Hematopoietic multipotent progenitor cell (in vitro differentiated cells): ENCODE measurements at places on chromosomes 11 and 22.
A peak's percentile ranks its signal among the peaks of the same experiment; 100 is the strongest.

- DNase-seq, result no peak
Observed at GRCh38 chr11:1207401-1208143, 15.3 kb upstream of the MUC5B start.

DNA sequence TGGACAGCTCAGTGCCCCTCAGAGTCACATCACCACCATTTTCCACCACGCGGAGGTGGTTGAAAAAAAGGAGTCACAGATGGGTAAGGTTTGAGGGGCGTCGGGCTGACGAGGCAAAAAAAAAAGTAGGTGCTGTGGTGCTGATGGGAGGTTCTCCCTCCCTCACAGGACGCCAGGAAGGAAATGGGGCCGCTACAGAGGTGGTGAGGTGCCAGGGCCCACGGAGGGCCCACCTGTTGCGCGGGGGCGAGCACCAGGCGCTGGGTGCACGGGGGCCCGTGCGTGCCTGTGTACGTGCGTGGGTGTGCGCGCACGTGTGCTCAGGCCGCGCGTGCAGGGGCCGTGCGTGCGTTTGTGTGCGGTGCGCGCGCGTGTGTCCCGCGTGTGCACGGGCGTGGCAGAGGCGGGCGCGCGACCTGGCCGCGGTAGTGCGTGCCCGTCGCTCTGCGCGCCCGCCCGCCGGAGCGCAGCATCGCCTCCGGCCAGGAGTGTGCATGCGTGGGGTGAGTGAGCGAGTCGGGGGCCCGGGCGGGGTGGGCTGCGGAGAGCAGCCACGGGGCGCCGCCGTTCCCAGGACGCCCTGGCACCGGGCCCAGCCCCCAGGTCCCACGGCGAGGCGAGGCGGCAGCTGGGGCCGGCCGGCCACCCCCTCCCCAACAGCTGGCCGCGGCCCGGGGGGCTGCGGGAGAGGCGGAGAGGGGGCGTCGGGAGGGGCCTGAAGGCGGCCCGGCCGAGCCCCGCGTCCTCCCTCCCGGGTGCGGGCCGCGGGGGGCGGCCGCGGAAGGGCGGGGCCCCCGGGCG is 2.8 kb downstream of the PDGFB start:
- DNase-seq, result no peak

DNA sequence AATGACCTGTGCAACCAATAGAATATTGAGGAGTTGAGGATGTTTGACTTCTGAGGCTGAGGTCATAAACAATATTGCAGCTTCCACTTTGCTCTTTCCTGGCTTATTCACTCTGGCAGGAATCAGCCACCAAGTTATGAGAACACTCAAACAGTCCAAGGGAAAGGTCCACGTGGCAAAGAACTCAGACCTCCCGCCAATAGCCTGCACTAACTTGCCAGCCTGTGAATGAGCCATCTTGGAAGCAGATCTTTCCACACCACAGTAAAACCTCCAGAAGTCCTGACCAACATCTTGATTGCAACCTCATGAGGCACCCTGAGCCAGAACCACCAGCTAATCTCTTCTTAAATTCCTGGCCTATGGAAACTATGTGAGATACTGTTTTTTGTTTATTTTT is 22.7 kb upstream of the PICALM start:
- no peak for DNase-seq

GRCh38 chr11:73564903-73565302 is 33.0 kb downstream of the FAM168A start:
- no peak for DNase-seq

GRCh38 chr11:44581246-44581645 is 15.8 kb downstream of the CD82 start:
- no peak for DNase-seq

DNA sequence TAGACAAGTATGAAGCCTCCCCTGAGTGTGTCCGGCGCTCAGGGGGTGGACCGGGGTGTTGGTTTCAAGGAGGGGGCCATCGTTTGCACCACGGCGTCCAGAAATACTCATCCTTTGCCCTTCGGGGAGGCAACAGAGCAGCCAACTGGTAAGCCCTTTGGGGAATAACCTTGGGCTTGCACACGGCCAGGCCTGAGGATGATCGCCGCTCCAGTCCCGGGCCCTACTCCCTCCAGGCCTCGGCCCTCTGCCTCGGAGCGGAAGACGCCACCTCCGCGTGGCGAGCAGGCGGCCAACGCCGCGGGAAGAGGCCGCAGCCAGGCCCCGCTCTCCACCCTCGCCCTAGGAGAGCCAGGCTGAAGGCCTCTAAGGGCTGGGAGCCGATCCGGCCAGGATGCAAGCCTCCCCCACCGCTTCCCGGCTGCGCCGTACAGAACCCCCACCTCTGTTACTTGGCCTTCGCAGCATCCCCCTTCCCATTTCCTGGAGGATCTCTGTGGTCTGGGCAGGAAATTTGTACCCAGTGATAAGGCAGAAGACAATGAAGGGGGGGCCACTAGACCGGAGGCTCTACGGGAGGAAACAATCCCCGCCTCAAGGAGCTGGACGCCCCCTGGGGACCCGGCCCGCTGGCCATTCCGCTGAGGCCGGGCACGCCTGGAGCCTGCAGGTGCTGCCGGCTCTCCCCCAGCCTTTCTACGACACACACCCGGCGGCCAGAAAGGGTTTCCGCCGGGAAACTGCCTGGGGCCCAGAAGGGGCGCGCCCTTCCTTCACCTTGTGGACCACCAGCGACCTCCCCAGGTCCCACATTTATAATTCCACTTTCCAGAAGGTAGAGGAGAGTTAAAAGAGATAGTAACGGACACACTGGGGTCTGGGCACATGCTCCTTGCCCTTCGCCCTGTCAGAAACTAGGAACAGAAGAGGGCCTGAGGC is 2.6 kb downstream of the ESAM start:
- peak; percentile 51 for DNase-seq

DNA sequence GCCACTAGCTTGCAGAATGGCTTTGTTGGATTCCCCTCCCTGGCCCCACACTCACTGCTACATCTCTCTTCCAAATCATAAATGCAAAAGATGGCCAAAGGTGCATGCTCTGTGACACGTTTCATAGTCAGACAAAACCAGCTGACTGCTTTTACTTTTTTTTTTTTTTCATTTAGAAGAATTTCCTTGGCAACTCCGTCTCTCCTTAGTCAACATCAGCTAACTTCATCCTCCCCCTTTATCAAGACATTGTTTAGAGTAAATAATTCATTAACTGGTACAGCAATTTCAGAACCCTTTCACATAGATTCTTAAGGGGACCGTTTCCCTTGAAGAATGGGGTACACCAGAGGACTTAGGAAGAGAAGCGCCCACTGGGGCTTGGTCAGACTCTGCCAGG is 16.0 kb downstream of the KCNQ1OT1 start:
- no peak for DNase-seq

- DNase-seq, result no peak
Observed at GRCh38 chr11:116176484-116177005, 596.2 kb downstream of the BUD13 start.

- no peak for DNase-seq
Observed at GRCh38 chr11:34546511-34547209, 33.1 kb upstream of the ELF5 start.

DNA sequence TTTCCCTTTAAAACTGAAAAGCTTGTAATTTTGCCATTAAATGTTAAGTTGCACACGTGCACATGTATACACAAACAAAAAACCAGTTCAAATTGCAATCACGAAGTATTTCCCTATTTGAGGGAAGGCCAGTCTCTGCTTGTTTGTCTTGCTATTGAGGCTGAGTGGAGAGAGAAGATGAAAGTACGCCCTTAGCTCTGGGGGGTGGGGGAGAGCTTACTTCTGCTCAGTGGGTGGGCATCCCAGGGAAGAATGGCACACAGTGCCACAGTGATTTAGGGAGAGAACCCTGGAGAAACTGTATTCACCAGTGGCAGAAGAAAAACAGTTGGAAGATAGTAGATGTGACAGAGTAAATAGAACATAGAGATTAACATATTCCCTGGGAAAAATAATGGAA is 8.7 kb downstream of the YAP1 start:
- DNase-seq, result no peak

DNA sequence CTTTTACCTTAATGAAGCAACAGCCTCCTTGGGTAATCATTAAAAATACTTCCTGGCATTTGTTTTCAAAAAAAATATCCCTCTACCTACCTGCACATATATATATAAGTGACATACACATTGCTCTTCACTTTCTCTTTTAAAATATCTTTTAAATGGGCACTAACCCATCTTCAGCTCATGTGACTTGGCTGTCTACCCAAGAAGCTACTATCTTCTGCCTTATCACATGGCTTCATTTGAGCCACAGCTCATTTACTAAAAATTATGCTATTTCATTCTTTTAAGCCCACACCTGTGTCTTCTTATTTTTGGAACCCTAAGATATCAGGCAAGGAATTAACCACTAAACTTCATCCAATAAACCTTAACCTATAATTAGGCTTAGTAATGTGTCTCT is 37.0 kb upstream of the SOX6 start:
- no peak for DNase-seq

DNA sequence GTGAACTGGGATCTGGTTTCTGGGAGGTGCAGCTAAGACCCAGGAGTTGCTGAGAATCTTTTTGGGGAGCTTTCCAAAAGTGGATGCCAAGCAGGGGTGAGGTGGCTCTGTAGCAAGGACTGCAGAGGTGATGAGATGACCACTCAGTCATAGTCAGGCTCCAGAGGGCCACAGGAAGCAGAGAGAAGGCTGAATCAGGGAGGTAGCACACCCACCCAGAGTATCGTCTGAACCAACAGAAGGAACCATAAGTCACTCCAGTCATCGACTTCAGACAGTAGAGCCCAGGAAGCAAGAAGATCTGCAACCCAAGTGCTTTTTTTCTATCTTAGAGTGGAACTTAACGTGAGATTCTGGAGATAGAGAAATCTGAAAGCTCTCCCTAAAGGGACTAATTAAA is 335.7 kb upstream of the MPPED2 start:
- DNase-seq, result no peak

- no peak for DNase-seq
Observed at GRCh38 chr11:116859175-116859574, 21.8 kb upstream of the APOA1 start.

DNA sequence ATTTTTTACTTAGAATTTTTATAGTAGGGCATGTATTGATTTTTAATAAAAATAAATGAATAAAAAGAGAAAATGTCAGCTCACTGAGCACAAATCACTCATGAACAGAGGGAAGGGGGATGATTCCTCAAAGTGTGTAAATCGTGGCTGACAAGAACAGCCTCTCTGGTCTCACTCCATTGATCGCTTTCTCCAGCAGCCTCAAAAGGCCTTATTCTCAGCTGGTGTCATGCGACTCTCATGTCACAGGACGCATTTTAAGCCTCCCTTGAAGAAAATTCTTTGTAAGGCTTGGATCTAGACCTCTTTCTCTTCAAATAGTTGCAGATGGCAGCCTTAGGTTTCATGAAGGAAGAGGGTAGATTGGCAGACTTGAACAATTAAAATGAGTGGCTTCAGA is 33.9 kb upstream of the SLC5A12 start:
- DNase-seq, result no peak
